ENCODE measurements at places on chromosomes 13 and 19.

- DNase-seq: no peak
Observed at GRCh38 chr13:29589967-29590366, 5.5 kb downstream of the SLC7A1 start.

DNA sequence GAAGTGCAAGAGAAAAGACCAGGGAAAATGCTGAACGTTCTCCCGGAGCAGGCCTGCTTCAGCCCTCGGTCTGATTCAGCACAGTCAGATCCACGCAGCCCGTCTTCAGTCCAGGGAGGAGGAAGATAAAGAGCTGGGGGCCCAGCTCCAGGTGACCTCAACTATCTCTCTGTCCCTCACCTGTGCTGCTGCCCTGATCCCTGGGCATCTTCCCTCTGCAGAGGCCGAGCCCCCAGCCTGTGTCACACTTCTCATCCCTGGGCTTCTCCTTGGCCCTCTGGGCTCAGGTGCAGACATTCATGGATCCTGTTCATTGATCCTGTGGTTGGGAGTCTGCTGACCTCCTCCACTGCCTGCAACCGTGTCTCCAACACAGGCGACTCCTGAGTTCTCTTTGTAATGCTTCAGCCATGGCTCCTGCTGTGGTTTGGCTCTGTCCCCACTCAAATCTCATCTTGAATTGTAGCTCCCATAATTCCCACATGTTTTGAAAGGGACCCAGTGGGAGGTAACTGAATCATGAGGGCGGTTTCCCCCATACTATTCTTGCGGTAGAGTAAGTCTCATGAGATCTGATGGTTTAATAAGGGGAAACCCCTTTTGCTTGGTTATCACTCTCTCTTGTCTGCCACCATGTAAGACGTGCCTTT is 27.9 kb downstream of the COL4A2 start:
- DNase-seq: no peak

GRCh38 chr19:10230173-10230860 is 814 bp downstream of the S1PR2 start:
- peak; percentile 68 for DNase-seq

GRCh38 chr19:11256189-11256588 is 6.1 kb downstream of the DOCK6 start:
- DNase-seq: no peak

- no peak for DNase-seq
Observed at GRCh38 chr19:31185261-31185660, 164.0 kb downstream of the TSHZ3 start.

DNA sequence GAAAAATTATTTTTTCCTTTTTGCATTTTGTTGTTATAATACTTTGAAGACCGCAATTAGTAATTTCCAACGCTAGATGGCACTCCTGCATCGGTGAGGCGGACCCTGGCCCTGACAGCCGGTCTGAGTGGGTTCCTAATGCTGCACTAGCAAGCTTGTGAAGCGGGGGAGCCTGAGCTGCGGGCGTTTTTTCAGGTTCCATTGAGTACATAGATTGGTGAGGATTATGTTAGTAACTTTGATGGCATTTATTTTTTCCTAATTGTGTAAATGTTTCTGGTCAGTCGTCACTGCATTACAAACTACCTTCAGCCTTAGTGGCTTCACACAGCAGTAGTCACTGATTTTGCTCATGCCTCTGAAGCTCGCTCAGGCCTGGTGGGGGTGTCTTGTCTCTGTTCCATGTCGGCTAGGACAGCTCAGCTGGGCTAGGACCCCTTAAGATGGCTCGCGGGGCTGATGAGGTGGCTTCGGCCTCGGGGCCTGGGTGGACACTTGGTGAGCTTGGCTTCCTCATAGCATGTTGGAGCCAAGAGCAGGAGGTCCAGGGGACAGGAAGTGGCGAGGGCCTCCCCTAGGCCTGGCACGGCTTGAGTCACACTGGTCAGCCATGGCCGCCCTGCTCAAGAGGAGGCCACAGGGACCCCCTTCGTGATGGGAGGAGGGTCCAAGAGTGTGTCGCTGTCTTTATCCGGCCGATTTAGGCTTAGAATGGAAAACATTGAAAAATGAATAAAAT is 25.0 kb downstream of the ERCC5 start:
- DNase-seq: peak; percentile 45

DNA sequence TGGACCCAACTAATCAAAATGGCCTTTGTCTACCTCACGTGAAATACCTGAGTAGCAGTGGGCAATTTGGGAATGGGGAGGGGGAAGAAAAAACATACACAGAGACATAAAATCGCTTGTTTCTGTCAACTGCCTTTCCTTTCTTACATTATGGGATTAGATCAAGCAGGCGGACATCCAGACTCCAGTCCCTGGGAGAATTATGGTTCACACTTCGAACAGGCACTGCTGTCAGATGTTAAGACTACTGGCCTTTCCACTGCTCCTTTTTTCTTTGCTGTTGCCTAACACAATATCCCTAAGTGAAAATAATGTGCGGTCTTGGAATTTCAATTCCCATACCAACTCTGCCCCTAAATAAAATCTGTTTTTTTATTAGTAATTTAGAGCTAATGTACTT is 1719.7 kb upstream of the SLC10A2 start:
- no peak for DNase-seq

- no peak for DNase-seq
Observed at GRCh38 chr19:55766466-55766865, 2.5 kb upstream of the RFPL4AL1 start.

DNA sequence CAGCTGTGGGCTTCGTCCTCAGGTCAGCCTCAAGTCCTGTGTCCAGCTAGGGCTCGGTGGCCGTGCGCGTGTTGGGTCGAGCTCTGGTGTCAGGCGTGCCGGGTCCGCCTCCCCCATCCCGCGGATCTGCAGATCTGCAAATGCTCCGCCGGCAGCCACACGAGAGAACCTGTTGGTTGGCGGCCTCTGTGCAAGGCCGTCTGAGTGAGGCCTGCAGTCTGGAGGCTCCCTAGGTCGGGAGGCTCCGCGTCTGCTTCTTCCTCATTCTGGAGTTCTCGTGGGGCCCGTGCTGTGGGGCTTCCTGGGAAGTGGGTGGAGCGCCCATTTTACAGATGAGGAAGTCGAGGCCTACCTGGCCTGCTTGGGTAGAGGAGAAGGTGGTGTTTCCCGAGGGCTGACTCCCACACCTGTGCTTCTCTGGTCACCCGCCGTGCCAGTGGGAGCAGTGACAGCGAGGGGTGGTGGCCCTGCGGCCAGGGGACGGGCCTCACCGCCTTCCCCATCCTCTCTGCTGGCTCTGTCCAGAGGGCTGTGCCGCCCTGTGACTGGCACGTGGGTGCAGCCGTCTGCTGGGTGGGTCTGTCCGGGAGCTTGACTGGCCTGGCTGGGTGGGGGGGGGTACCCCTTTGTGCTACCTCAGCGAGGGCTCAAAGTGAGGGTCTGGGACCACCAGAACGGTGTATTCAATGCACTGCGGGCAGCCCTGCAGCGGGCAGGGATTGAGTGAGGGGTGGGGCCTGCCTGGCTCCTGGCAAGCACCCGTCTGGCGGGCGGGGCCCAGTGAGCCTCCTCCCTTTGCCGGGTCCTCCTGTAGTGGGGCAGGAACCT is 3.3 kb downstream of the CSNK1G2 start:
- DNase-seq: no peak

- DNase-seq: peak; percentile 42
Observed at GRCh38 chr19:3547301-3547731, 8.3 kb downstream of the TEKTIP1 start.

GRCh38 chr13:96960379-96960778 is 33.9 kb downstream of the OXGR1 start:
- no peak for DNase-seq

GRCh38 chr13:75372517-75372916 is 109.5 kb downstream of the TBC1D4 start:
- no peak for DNase-seq

DNA sequence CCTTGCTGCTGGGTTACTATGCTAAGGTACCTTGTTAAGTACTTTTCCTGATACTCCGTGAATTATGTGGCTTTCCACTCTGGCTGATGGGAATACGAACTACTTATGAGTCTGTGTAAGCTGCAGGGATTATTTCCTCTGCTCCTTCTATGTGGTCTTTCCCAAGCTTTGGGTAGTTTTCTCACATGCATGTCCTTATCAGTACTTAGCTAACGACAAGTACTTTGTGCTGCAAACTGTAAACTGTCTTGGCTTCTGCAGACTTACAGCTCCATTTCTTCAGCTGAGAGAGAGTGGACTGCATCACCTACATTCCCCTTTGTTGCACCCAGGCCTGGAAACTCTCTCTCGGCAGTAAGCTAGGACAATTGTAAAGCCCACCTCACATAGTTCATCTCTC is 76.6 kb downstream of the FGF9 start:
- no peak for DNase-seq
